Bronchial smooth muscle cell (primary cell): ENCODE measurements at places on chromosomes 3 and 15. TPM values are rescaled to one million over a fixed set of nuclear protein-coding genes. Genes with fewer than 3 reads are reported as not detected.

NEK10 gene
- 16.7 and 41.3 TPM in 2 replicates for total RNA-seq

PAQR9 gene
- total RNA-seq = 0.16 TPM in 1 of 2 replicates, not detected in the other

TTLL13 gene
- total RNA-seq = 0.09 and 0.16 TPM in 2 replicates

C15orf39 gene
- total RNA-seq = 0.95 and 1.6 TPM in 2 replicates

MESP2 gene
- total RNA-seq = 0.52 and 1.9 TPM in 2 replicates

AHSG gene
- total RNA-seq = not detected in 2 replicates

ELL3 gene
- 4.9 and 10.7 TPM in 2 replicates for total RNA-seq

FBXO40 gene
- not detected in 2 replicates for total RNA-seq

NPAP1 gene
- under 0.01 TPM in 1 of 2 replicates, not detected in the other for total RNA-seq

GPR156 gene
- total RNA-seq = 0.09 and 0.32 TPM in 2 replicates

CHRFAM7A gene
- total RNA-seq = 0.32 and 0.69 TPM in 2 replicates

ZNF660 gene
- 1.4 and 2.1 TPM in 2 replicates for total RNA-seq

KCNAB1 gene
- under 0.01 TPM in 1 of 2 replicates, not detected in the other for total RNA-seq

ST8SIA2 gene
- total RNA-seq = not detected in 2 replicates

RBPMS2 gene
- 0.09 TPM in 1 of 2 replicates, not detected in the other for total RNA-seq

AP3B2 gene
- 0.79 and 1.0 TPM in 2 replicates for total RNA-seq

RBMS3 gene
- total RNA-seq = 43.2 and 50.8 TPM in 2 replicates

DPPA2 gene
- not detected in 2 replicates for total RNA-seq

EOMES gene
- total RNA-seq = not detected in 2 replicates

KNL1 gene
- 0.52 and 1.7 TPM in 2 replicates for total RNA-seq

CPNE9 gene
- under 0.01 TPM in 1 of 2 replicates, not detected in the other for total RNA-seq

TGM5 gene
- total RNA-seq = not detected in 2 replicates

AGBL1 gene
- not detected in 2 replicates for total RNA-seq

ECE2 gene
- not detected in 2 replicates for total RNA-seq

C2CD4A gene
- total RNA-seq = not detected in 2 replicates

BMF gene
- total RNA-seq = 3.8 and 21.8 TPM in 2 replicates

EIF4G1 gene
- total RNA-seq = 222 and 223 TPM in 2 replicates

PAQR5 gene
- 2.8 and 2.9 TPM in 2 replicates for total RNA-seq

SNX33 gene
- total RNA-seq = 14.0 and 21.8 TPM in 2 replicates

CACNA2D2 gene
- 0.09 and 0.16 TPM in 2 replicates for total RNA-seq

TICRR gene
- total RNA-seq = 0.09 and 0.32 TPM in 2 replicates

P2RY13 gene
- total RNA-seq = not detected in 2 replicates

THPO gene
- 0.16 and 0.52 TPM in 2 replicates for total RNA-seq

TRAT1 gene
- not detected in 2 replicates for total RNA-seq

CHST14 gene
- total RNA-seq = 5.2 and 6.0 TPM in 2 replicates

SH2D7 gene
- total RNA-seq = not detected in 2 replicates

FRMD5 gene
- total RNA-seq = 3.2 and 9.3 TPM in 2 replicates

ZPLD1 gene
- under 0.01 TPM in 2 replicates for total RNA-seq

NEIL1 gene
- total RNA-seq = 6.3 TPM in 2 replicates

GOLGA6L10 gene
- 0.86 and 1.1 TPM in 2 replicates for total RNA-seq

CCDC13 gene
- total RNA-seq = 0.86 and 0.95 TPM in 2 replicates

LYZL4 gene
- total RNA-seq = not detected in 2 replicates

NSMCE3 gene
- 4.4 and 7.3 TPM in 2 replicates for total RNA-seq

BLM gene
- total RNA-seq = 0.60 and 1.1 TPM in 2 replicates

CRABP1 gene
- total RNA-seq = not detected in 2 replicates

RBM5 gene
- 115 and 400 TPM in 2 replicates for total RNA-seq

HDAC11 gene
- 17.2 and 19.3 TPM in 2 replicates for total RNA-seq

SLC28A2 gene
- total RNA-seq = not detected in 2 replicates

TOPAZ1 gene
- total RNA-seq = not detected in 2 replicates

PLA1A gene
- 2.1 and 3.5 TPM in 2 replicates for total RNA-seq
